ENCODE measurements at places on chromosomes 6 and 20. TPM values are rescaled to one million over a fixed set of nuclear protein-coding genes. Genes with fewer than 3 reads are reported as not detected.

The BMP6 gene
- 7.6 TPM for polyA plus RNA-seq

The NOX3 gene
- polyA plus RNA-seq: 1.6 TPM

The FAM209A gene
- polyA plus RNA-seq: 0.29 TPM

DNA sequence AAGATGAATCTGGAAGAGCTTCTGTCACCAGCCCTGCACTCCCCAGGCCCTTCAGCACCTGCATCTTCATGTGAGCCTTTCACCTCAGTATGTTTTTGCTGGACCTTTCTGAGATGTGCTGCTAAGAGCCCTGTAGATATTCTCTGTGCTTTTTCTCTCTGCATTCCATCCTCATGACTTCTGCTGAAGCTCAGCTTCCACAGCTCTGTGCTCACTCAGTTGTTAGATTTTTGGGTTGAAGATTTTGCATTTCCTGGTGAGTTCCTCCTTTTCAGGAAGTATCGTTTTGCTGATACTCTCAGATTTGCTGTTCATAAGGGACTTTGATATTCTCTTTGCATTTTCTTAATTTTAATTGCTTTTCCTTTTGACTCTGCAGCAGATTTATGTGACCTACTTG, 18.3 kb downstream of the KIAA1586 start:
- no peak for DNase-seq

DNA sequence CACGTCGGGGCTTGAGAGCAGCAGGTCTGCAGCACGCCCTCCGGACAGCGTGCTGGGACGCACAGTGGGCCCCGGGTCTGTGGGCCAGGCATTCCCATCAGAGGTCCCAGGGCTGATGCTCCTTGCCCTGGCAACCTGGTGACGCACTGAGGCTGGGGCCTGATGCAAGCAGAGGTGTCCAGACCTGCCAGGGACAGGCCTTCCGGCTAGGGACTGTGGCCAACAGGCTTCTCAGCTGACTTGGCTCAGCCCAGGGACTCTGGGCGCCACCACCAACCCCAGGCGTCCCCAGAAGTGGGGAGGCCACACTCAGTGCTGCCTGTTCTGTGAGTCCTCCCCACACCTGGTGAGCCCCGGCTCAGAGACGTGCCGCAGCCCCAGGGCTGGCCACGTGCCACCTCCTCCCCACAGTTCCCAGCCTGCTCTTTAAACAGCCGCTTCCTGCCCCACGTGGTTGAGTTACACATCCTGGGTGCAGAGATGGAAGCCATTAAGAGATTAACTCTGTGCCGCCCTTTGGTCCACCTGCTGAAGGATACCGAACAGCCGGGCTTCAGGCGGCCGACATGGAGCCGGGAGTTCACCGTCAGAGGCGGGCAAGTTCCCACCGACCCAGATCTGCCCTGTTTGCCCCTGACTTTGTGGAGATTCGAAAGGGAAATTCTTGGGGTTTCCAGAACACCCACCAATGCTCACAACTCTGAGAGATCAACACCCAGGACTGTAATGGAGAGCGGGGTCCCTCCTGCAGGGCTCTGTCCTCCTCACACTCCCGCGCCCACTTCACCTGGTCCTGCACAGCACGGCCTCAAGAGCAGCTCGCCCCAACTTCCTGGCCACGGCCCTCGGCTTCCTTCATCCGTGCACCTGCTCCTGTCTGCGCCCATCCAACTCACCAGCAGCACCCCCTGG, 37.6 kb upstream of the ZBP1 start:
- no peak for DNase-seq

DNA sequence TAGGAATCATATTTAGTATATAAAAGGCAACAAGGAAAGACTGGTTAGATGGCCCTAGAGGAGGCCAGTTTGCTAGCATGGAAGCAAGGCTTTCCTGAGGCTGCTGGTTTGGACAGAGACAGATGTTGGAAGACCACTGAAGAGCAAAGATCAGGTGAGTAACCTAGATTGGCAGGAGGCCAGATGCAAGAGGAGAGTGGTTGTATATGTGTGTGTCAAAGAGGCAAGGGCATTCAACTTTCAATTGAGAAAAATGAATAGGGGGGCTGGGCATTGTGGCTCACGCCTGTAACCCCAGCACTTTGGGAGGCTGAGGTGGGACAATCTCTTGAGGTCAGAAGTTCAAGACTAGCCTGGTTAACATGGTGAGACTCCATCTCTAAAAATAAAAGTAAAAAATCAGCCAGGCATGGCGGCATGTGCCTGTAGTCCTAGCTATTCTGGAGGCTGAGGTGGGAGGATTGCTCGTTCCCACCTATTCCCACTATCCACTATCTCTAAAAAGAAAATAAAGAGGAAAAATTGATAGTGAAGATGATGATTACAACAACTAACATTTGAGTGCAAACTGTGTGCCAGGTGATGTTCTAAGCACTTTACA, 79.8 kb downstream of the PRDM1 start:
- DNase-seq: no peak

DNA sequence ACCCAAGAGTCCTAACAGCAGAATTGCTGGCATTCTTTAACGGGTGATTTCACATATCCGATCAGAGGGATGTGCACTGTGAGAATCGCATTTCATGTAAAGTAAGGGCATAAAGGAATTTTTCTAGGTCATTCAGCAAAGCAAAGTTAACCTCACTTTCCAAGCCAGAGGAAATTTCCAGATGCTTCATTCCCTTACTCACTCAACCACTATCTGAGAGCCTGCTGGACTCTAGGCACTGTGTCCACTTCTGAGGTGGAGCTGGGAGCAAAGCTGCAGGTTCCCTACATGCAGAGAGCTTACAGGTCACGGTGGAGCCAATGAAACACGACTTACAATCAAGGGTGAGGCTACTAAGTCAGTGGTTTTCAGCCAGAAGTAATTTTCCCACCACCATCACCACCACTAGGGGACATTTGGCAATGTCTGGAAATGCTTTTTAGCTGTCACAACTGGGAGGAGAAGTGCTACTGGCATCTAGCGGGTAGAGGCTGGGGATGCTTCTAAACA, 34.5 kb upstream of the TSHZ2 start:
- DNase-seq: no peak

GRCh38 chr6:36028088-36028876, 674 bp downstream of the MAPK14 start:
- no peak for DNase-seq

DNA sequence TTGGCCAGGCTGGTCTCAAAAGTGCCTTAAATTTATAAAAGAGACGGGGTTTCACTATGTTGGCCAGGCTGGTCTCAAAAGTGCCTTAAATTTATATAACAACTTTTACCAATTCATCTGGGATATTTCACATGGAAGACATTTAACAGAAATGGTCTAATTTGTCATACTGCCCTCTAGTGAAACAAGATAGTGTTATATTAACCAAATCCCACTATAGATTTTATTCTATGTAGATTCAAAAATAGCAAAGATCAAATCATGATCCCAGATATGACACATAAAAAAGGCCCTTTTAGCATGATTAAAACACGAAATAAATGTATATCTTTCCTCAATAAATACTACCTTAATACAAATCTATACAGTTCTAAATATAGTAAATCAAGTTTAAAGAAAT, 102.8 kb upstream of the TFAP2D start:
- no peak for DNase-seq

GRCh38 chr20:13042458-13042794, 33.7 kb downstream of the SPTLC3 start:
- DNase-seq: no peak

DNA sequence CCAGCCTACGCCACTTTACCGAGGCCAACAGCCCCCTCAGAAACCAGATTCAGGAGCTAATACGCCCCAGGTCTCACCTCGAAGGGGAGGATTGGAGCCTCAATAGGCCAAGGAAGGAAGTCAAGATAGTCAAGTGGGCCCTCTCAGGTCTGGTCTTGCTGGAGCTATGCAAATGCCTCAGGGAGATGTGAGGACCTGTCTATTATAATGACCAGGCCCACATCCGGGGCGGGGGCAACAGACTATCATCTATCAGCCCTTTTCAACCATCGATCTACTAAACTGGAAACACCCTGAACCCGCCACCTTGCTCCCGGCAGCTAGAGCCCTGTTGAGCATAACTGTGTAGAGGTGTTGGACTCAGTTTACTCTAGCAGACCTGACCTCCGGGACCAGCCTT, 12.7 kb upstream of the GSTA3 start:
- no peak for DNase-seq

DNA sequence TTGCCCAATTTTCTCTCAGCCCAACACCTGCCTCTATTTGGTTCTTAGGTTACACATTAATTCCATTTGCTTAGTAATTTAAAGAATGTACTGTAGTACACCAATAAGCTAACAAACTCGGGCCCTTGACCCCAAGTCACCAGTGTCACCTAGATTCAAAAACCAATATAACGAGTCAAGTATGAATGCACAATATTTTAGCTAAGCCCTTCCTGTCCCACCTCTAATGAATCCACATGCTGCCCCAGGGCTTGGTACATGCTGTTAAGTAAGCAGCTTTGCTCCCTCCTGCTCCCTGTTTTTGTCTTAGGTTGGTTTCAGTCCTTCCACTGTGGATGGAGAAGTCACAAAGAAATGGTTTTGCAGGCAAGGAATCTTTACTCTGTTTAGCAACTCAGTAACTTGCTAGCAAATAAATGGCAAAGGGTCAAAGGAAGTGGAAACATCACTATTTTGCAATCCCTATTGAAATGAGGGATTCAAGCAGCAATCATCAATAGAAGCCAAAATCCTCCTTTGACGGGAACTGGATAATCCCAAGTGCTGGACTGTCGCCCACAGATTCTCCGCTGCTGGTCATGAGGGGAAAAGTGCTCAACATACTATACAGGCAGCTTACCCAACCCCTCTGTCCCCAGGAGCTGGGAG, 5.0 kb upstream of the MPC1 start:
- DNase-seq: no peak

- no peak for DNase-seq
Observed at GRCh38 chr6:131778169-131778568, 29.7 kb upstream of the ENPP1 start.

- no peak for DNase-seq
Observed at GRCh38 chr6:82571455-82571854, 207.8 kb downstream of the TPBG start.

GRCh38 chr20:698276-698675, 22.7 kb upstream of the SCRT2 start:
- DNase-seq: no peak

DNA sequence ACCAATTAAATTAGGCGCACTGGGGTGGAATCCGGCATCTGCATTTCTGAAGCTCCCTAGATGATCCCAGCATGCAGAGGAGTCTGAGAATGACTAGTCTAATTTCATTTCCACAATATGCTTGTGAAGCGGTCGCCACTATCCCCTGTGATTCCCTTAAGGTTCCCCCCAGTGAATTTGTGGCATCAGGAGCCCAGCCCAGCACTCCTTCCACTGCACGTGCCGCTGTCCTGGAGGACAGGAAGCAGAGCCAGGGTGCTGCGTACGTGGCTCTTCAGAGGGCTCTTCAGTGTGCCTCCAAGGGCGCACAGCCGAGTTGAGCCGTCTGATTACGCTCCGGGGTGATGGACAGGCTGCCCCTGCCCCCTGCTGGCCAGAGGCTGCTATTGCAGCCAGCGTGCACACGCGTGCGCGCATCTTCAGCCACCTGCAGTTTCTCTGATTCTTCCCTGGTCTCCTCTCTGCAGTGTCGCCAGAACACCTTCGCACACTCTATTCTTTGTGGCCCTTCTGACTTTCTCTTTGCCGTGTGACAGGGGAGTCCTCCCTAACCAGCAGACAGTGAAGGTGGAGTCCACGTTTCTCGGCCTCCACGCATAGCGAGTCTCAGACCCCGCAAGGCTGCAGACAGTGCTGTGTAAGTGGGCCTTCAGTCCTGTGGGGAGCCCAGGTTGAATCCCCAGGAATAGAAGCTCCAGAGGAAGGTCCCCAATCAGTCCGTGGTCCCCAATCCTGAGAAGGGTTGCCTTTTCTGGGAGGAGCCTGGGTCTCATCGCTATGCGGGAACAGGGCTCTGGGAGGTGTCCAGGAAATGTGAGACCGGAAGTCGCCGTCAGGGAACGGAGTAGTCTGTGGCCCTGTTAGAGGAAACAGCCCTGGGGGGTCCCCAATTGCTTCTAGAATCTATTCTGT, 16.5 kb upstream of the NCR2 start:
- peak; percentile 50 for DNase-seq

DNA sequence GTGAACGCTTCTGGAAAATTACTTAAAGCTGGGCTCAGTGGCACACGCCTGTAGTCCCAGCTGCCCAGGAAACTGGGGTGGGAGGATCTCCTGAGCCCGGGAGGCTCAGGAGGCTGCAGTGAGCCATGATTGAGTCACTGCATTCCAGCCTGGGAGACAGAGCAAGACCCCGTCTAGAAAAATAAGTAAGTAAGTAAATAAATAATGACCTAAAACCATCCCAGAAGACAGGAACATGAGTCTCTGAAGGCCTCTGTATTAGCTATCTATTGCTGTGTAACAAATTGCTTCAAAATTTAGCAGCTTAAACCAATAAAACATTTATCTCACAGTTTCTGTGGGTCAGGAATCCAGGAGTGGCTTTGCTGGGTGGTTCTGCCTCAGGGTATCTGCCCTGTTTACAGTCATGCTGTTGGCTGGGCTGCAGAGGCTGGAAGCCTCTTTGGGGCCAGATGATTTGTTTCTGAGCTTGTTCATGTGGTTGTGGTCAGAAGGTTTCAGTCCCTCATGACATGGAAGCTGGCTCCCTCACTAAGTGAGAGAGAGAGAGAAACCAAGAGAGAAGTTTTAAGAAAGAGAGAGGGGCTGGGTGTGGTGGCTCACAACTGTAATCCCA, 48.4 kb upstream of the NCOA3 start:
- no peak for DNase-seq
